Sigmoid colon (tissue), 7 donors: ENCODE measurements at places on chromosomes 2 and 18.
A peak's percentile ranks its signal among the peaks of the same experiment; 100 is the strongest.

- DNase-seq = peak; percentile 17
These were observed 18.8 kb downstream of the SMYD1 start for GRCh38 chr2:88086401-88086800.

DNA sequence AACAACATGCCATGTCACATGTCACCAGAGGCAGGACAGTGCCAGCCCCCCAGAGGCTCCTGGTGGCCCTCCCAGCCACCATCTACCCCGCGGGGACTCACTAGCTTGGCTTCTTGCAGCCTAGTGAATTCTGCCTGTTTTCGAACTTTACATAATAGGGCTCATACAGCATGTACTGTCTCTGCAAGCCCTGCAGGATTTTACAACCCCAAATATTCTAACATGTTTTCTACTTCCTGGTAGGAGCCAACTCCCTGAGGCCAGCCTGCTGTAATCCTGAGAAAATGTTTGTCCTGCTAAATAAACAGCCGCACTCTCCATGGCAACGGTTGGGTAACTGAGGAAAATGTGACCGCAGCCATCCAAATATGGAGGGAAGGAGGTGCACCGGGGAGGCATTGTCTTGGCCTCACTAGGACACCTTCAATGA lies 2.7 kb downstream of the PER2 start:
- DNase-seq = peak; percentile 96

DNA sequence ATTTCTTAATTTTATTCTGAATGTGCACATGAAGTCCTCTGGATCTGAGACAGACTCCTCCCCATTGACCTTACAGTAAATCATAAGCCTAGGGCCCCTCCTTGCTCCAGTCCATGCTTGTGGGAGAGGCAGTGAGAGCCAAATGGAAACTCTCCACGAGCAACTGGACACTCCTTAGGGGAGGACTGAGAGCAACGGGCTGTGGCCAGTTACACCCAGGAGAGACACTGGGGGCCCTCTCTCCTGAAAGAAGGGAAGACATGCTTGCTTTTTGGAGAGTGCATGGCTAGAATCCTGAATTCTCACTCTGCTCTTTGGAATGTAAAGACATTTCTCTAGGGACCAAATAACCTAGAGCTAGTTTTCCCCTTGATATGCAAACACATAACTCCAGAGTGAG lies 49.0 kb upstream of the BIN1 start:
- peak; percentile 89 for DNase-seq

GRCh38 chr2:106584304-106584954 lies 97.3 kb downstream of the CD8B2 start:
- no peak for DNase-seq

- no peak for DNase-seq
These were observed 120.9 kb upstream of the CDH19 start for GRCh38 chr18:66724664-66725356.
